RWPE2 (cell line): ENCODE measurements at places on chromosomes 16 and 17.

DNA sequence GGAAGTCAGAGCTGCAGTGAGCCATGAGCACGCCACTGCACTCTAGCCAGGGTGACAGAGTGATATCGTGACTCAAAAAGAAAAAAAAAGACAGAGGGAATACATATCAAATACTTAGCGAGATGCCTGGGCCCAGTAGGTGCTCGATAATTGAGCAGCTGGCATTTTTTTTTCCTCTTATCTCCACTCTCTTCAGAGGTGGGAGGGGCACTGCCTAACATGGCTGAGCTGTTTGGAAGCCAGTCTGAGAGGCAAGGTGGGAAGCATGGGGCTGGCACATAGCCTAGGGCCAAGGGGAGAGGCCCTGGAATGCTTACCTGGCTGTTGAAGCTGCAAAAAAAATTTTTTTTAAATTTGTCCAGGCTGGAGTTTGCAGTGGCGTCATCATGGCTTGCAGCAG is 38.4 kb downstream of the HIC1 start:
- no peak for DNase-seq

GRCh38 chr17:43211123-43211479 is 574 bp upstream of the TMEM106A start:
- no peak for DNase-seq

- DNase-seq: no peak
Observed at GRCh38 chr17:71649941-71650350, 470.9 kb upstream of the SOX9 start.

DNA sequence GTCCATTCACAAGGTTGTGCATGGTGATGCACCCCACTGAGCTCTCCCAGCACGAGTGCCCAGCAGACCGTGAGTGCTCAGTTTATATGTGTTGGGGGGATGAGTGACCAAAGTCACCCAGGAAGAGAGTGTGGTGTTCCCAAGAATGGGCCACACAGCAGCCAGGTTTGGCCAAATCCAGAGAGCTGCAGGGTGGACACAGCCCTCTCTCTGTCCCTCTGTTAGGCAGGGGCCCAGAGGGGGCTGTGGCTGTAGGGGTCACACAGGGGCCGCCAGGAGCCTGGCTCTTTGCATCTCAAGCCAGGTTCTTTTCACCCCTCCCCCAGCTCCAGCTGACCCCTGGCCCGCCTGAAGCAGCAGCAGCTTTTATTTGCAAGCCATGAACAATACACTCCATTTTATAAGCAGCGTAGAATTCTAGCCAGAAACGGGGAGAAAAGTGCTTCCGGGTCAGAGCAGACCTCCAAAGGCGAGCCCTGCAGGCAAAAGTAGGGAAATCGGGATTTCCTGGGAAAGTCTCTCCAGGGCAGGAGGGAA is 13.3 kb downstream of the COTL1 start:
- DNase-seq: no peak

- DNase-seq: no peak
Observed at GRCh38 chr17:81580481-81580880, 28.3 kb upstream of the FAAP100 start.

DNA sequence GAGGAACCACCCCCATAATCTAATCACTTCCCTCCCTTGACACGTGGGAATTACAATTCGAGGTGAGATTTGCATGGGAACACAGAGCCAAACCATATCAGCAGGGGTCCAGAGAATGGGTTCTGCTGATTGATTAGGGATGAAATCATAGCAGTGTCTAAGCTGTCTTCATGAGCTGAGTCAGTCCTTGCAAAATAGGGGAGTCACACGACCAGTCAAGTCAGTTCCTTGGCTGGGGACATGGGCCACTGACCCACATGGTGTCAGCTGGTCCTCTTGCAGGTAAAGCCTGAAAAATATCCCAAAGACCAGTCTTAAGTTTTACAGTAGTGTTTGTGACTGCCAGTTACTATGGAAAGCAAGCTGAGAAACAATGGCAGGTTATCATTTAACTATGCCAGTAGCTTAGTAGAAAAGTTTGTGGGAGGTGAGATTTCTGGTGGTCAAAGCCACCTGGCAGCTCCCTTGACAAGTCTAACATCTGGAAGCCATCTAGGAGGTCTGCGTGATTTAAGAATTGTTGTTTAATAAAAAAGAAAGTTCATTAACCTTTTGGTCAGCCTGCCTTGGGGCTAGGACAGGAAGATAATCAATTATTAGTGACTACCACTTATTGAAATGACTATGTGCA is 15.7 kb upstream of the ATF7IP2 start:
- DNase-seq: no peak

GRCh38 chr17:1785930-1786329 is 24.1 kb downstream of the SERPINF1 start:
- DNase-seq: no peak
